ENCODE measurements at places on chromosomes 16 and 17.

- no peak for DNase-seq
These were observed 334.1 kb upstream of the XYLT1 start for GRCh38 chr16:17804857-17805256.

DNA sequence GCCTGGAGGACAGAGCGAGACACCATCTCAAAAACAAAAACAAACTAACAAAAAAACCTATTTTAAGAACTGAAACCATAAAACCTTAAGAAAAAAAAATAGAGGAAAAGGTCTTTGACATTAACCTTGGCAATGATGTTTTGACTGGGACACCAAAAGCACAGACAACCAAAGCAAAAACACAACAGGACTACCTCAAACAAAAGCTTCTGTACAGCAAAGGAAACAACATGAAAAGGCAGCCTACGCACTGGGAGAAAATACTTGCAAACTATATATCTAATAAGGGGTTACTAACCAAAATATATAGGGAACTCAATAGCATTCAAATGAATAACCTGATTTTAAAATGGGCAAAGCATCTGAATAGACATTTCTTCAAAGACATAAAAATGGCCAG lies 32.3 kb downstream of the CDR2 start:
- DNase-seq, result no peak

- no peak for DNase-seq
These were observed 127.0 kb downstream of the BANP start for GRCh38 chr16:88078111-88078775.

DNA sequence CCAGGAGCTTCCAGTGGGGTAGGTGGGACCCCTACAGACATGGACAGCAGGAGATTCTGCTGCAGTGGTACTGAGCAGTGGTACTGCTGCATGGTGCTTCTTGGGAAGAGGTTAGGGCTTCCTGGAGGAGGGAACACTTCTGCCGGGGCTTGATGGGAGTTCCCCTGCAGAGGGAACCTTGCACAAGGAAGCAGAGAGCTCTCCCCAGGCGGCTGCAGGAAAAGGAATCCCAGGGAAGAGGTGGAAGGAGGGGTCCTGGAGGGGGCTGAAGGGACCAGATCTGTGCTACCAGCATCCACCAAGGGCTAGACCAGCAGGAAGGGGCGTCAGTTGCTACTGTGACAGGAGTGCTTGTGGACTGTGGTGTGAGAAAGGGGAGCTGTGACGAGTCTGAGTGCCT lies 10.6 kb downstream of the RIPOR1 start:
- no peak for DNase-seq

DNA sequence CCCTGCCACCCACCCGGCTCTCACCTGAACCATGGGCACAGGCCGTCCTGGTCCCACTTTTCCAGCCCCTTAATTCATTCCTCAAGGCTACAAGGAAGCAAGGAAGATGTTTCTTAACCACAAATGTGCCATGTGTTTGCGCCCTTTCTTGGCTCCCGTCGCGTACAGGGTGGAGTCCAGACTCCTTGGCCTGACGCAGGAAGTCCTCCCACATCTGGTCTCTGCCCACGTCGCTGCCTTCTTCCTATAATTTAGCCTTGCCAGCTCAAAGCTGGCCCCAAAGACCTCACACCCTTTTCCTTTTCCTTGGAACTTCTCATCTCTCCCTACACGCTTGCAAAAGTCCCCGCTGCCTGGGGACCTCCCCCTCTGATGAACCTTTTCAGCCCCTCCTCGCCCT lies 38.8 kb upstream of the BHLHA9 start:
- no peak for DNase-seq

DNA sequence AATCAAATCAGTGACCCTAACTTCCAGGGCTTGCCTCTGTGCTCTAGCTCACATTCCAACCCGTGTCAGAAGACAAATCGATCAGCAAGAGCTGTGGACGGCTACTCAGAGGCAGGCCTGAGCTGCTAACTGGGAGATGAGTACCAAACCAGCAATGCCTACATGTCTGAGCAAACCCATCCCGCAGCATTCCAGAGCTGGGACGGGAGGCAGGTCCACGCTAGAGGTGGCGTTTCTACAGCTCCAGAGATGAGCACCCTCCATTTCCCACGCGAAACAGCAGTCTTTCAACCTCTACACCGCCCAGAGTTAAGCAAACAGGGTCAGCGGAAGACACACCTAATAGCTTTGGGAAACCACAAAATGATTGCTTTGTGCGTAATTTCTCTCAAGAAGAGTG lies 6.5 kb downstream of the NXN start:
- no peak for DNase-seq

GRCh38 chr16:68005786-68006286 lies 6.6 kb upstream of the DPEP2 start:
- DNase-seq, result peak; percentile 91

GRCh38 chr17:77391668-77392375 lies 251.1 kb downstream of the SEC14L1 start:
- peak; percentile 41 for DNase-seq

DNA sequence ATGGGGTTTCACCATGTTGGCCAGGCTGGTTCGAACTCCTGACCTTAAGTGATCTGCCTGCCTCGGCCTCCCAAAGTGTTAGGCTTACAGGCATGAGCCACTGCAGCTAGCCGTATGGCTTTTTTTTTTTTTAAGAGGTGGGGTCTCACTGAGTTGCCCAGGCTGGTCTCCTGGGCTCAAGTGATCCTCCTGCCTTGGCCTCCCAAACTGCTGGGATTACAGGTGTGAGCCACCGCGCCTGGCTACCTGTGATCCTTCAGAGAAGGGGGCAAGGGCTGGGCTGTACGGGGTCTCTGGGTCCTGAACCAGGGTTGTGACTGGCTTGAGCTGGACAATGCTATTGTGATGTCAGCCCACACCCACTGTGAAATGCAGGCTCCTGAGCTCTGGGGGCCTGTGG lies at the start of gene RNF151:
Gene RNF151, plus strand, starts transcription at position 397 of the 400 bp plus-strand sequence. CDS start 26 bp downstream, outside the sequence.
- DNase-seq, result no peak

- no peak for DNase-seq
These were observed 41.0 kb upstream of the SREBF1 start for GRCh38 chr17:17877529-17878358.

DNA sequence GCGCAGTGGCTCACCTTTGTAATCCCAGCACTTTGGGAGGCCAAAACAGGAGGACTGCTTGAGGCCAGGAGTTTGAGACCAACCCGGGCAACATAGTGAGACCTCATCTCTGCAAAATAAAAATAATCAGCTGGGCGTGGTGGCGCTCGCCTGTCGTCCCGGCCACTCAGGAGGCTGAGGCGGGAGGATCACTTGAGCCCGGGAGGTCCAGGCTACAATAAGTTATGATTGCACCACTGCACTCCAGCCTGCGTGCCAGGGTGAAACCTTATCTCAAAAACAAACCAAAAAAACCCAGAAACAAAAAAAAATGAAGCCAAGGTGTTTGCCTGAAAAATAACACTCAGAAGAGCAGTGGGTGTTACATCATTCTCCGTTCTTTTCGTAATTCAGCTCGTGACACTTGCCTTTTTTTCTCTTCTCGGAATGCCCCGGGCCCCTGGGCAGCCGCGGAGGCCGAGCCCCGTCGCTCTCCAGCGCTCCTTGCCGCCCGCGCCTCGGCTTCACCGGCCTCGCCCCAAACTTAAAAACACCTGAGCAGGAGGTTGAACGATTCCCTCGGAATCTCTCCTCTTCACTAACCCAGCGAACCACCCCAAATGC lies 17.0 kb downstream of the PRCD start:
- DNase-seq, result peak; percentile 57

- no peak for DNase-seq
These were observed 30.2 kb downstream of the PLCD3 start for GRCh38 chr17:45101883-45102811.

DNA sequence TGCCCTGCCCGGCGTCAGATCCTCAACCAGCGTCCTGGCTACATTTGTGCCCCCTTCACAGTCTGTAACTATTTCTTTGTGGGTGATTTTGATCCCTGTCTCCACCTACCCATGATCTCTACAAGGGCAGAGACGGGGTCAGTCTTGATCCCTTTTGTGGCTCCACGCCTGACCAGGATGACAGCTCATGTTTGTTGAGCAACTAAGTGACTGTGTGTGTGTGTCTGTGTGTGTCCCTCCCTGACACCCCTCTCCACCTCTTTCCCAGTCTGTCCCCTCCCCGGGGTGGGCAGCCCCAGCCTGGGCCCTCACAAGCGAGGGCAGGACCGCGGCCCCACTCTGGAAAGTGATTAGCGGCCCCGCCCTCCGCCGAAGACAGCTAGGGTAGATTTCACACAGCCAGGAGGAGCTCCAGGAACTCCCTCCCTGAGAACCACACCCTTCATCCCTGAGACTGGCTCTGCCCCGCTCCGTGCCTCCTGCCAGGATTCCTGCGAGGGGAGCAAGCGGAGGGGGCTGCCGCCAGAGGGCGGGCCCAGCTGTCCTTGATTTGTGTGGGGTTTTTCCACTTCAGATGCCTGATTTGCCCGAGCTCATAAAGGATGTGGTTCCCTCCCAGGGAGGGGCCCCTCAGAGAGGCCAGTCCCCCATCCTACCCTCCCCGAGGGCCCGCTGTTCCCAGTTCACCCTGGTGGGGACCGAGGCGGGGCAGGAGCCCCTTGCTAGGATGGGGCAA lies 5.3 kb upstream of the HS3ST6 start:
- DNase-seq, result no peak

GRCh38 chr16:85190572-85190971 lies 78.3 kb upstream of the CIBAR2 start:
- no peak for DNase-seq

DNA sequence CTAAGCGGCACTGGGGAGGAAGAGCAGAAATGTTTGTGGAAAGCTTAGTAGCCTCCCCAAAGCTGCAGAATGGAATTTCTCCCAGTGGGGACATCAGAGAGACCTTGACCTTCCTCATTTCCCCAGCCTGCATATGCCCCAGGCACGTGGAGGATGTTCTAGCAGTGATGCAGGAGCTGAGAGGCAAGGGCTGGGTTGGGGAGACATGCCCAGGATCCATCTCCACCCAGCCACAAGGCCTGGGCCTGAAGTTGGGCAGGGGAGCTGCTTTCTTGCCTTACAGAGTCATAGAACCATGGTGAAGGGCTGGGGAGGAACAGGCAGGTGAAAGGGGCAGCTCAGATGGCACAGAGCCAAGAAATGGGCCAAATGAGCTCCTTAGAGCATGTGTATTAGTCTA lies 104.0 kb downstream of the TMEM132E start:
- DNase-seq, result no peak

GRCh38 chr17:38897176-38897575 lies 27.3 kb downstream of the LASP1 start:
- no peak for DNase-seq

Measured in CD4-positive, alpha-beta T cell treated with Interleukin-4 for 4 hours (primary cell).